Left colon (tissue), 2 donors: ENCODE measurements at places on chromosomes 4 and X.

DNA sequence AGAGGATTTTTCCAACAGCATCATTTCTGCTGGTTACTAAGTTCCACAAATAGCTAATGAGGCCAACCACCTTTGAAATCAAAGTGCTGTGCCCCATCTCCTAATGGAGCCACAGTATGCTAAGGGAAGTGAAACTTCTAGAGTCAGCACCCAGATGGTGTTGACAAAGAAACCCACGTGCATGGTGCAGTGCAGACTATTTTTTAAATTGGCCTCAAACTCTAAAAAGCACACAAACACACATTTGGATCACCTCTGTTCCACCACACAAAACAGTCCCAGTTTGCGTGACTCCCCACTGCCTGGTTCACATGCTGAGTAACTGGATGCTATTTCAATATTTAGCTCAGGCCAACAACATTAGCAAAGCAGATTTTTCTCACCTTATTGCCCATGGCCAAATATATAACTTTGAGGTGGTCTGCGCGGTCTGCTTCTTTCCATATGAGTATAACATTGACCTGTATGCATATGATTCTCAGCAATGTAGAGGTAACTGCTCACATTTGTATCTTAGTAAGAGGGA lies 69.9 kb downstream of the AMELX start:
- DNase-seq = no peak

DNA sequence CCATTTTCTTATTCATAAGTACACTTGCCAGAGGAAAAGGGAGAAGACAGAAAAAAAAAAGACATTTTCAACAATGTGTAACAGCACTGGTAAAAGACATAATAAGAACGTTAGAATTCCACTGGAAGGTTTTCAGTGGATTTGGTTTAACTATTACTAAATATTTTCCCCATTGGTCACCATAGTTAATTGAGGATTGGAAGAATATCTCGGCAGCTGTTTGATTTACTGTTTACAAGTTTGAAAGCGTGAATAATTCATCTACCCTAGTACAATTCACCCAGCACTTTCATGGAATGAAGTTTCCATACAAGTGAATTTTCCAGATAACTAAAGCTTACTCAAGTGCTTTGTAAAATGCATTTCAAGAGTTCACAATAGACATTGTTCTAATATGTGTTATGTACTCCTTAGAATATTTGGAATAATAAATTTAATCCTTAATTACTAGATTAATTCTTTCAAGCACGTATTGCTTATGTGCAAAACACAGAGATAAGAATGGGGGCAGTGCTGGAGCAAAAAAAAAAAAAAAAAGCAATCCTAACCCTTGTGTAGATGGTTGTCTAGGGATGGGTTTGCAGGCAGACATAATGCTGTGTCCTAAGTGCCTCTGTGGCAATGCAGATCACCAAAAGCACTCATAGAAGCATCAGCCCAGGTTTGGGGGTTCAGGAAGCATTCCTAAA lies 57.1 kb downstream of the ENPEP start:
- no peak for DNase-seq

GRCh38 chrX:132957211-132958090 lies 978 bp downstream of the HS6ST2 start:
- peak; percentile 9 for DNase-seq

- DNase-seq = peak; percentile 10
Measured at GRCh38 chr4:8582436-8582835, 2.2 kb downstream of the GPR78 start.

GRCh38 chr4:112901962-112902411 lies 147.5 kb upstream of the ANK2 start:
- no peak for DNase-seq

- no peak for DNase-seq
Measured at GRCh38 chrX:110042496-110042895, 39.6 kb downstream of the TMEM164 start.

- DNase-seq = no peak
Measured at GRCh38 chr4:38980903-38981676, 51.1 kb downstream of the TMEM156 start.

- no peak for DNase-seq
Measured at GRCh38 chrX:93791304-93791703, 117.3 kb downstream of the FAM133A start.

- no peak for DNase-seq
Measured at GRCh38 chr4:106493086-106493485, 124.5 kb upstream of the GIMD1 start.

DNA sequence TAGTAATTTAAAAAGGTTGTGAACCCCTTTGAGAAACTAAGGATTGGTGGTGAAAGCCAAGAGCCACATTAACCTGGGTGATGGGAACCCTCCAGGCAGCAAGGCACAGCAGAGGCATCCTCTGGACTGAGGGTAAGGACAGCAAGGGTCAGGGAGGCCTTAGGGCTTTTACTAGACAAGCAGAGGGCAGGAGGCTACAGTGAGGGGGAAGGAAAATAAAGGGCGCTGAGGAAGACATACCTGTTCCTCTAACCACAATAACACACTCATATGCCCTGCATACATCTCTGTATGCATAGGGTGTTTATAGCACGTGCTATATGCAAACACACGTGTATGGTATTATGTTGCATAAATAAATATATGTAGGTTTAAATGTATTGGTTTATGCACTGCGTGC lies 18.7 kb downstream of the GPM6B start:
- DNase-seq = no peak

- no peak for DNase-seq
Measured at GRCh38 chr4:90515191-90515590, 388.0 kb downstream of the CCSER1 start.

- no peak for DNase-seq
Measured at GRCh38 chr4:64479338-64479737, 70.1 kb upstream of the TECRL start.

GRCh38 chr4:184169225-184169867 lies 48.3 kb downstream of the ENPP6 start:
- DNase-seq = no peak

DNA sequence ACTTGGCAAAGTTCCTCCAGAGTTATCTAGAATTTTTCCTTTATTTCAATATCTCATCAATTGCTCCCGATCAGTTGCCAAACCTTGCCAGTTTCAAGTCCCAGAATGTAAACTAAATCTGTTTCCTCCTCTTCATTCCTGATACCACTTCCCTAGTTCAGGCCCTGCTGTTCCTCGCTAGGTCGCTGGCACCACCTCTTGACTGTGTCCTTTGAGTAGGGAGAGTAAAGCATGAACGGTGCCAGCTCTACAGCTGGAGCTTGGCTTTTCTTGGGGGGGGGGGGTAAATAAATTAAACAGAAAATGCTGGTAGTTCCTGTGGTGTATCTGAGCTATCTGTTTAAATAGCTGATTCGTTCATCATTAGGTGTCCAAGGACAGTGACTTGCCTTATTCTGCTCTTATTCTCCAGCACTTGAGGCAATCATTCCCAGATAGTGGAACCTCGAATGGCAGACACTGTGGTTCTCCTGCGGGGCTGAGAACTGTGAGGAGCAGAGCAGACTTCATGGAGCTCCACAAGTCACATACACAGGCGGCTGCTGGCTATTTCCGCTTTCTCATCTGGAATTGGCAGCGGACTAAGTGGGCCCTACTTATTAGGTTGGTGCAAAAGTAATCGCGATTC lies 168.3 kb upstream of the FAT1 start:
- DNase-seq = no peak

DNA sequence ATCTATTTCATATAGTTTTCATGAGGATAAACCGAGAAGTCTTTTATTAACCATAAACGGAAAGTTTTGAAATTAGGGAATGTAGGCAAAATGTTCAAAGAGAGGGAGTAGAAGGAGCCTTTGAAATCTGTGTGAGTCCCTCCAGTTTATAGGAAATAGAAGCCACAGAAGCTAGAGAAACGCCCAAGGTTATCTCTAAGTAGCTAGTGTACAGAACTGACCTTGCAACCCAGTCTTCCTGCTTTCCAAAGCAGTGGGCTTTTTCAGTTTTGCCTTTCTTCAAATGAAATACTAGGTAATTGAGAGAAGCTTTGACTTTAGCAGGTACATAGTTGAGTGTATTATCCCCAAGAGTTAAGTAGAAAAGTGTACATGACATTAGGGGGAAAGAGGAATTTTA lies 39.4 kb downstream of the STIM2 start:
- no peak for DNase-seq
